ENCODE measurements at places on chromosomes 7 and 10.

DNA sequence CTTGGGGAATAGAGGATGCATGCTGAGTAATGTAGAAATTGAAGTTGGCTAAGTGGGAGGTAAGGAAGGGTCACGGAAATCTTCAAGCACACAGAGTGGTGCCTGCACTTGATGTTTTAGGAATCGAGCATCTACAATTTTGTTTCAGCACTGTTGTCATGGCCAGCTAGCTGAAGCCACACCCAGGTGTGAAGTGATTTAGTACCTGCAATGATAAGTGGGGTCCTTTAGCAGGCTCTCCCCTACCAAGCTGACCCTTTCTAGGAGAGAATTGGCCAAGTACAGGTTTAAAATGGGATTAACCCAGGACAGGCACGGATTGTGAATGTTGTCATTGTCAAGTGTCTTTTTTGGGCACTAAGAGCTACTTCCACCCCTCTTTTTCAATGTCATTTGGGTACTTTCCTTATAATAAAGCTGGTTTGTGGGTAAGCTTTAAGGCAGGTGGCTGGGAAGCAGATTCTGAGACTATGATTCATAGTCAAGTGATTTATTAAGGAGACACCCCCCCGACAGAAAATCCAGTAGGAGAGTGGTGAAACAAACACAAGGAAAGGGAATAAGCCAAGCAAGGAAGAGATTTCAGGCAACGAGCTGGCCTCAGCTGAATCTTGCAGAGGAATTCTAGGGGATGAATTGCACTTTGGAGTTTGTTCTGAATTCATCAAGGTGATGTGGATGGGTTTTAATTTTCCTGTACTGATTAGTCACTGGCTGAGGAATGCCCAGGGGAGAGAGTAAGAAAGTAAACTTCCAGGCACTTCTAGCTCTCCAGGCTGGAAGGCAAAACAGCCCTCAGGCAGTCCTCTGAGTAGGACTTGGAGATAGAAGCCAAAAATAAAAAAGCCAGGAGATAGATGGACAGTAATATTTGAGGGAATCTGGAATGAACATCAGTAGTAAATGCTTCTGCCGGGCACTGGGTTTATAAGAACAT lies 1128.4 kb downstream of the SORCS3 start:
- DNase-seq: no peak

DNA sequence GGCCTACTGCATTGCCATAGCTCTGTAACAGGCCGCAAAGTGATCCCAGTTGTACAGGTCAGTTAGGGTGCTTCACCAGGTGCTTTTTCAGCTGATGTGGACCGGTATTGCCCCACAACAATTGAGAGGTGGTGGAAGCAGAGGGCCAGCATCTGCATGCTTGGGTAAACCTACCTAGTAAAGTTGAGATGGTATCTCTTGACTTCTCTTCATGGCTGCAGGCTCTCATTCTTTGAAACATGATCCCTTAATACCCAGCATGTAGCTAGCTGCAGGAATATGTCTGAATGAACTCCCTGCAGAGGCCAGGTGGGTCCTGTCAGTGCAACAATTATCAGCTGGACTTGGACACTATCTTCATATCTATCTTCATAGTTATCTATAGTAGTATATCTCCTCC lies 60.7 kb upstream of the CCDC6 start:
- no peak for DNase-seq

- DNase-seq: no peak
Measured at GRCh38 chr10:20582041-20582440, 315.1 kb downstream of the NEBL start.

DNA sequence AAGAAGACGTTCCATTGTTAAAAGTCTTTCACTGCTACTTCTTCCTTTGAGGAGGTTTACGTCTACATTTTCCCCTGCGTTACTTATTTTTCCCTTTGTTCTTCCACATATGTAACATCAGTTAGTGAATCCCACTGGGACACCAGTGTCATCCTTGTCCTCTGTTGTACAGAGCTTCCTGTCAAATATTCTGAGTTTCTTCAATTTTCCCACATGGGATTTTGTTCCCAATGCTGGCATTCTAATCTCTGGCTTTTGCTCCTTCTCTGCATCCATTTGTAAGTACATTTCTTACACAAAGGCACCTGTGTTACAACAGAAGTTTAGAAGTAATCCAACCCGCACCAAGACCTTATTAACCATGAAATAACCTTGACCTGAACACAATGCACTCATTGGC lies 627.4 kb upstream of the PFKP start:
- no peak for DNase-seq

DNA sequence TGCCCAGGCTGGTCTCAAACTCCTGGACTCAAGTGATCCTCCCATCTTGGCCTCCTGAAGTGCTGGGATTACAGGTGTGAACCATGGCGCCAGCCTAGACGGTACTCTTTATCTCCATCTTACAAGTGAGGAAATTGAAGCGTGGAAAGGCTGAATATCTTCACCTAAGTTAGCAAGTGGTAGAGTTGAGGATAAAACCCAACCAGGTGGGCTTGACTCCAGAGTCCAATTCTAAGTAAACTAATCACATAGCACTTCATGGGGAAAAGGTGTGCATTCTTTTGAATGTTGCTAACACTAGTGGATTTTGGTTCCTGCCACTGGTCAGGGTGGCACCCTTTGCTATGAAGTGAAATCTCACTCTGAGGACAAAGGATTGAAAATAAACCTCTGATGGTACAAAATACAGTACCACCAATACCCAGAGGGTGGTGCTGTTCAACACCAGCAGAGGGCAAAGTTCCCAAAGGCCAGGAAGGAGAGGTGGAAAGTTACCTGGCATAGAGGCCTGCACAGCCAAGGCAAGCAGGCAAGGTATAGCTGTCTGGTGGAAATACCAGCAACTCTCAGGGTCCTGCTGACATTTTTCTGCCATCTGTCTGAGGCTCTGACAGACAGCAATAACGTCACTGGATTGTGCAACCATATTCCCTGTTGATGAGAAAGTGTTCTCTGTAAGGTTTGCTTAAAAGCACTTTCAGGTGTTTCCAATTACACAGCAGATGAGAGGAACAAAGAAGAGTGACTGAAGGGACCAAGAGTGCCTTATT lies 17.6 kb downstream of the ZDHHC16 start:
- no peak for DNase-seq

DNA sequence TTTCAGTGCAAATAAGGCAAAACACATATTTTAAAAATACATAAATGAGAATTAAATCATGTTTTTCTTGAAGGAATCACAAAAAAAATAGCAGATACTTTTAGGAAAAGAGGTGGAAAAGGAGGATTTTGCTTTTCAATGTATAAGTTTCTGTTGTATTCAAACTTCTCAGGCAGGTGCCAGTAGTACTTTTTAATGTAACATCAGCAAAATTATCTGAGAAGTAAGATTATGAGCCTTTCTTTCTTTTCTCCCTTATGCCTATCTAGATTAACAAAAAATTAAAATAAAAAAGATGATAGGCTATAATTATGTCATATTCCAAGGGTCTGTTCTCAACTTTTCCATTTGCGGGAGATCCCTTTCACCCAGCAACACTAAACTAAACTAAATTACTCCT lies 2.6 kb downstream of the DRGX start:
- no peak for DNase-seq

DNA sequence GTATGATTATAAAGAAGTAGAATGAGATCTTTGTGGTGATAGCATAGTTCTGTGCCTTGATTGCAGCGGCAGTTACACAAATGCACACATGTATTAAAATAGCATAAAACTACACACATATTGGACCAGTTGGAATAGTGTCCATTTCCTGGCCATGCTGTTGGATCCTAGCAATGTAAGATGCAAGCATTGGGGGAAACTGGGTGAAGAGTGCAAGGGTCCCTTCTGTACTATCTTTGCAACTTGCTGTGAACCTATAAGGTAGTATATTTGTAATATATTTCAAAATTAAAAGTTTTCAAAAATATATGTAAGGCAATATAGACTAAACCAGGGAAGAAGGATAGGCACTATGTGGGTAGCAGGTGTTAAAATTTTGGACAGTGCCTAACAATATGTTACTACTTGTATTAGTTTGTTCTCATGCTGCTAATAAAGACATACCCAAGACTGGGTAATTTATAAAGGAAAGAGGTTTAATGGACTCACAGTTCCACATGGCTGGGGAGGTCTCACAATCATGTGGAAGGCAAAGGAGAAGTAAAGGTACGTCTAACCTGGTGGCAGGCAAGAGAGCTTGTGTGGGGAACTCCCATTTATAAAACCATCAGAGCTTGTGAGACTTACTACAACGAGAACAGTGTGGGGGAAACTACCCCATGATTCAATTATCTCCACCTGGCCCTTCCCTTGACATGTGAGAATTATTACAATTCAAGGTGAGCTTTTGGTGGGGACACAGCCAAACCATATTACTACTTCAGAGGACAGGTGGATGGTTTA lies 71.4 kb downstream of the RGS10 start:
- no peak for DNase-seq

GRCh38 chr7:30965883-30966282 lies 2.1 kb downstream of the GHRHR start:
- DNase-seq: no peak

- DNase-seq: no peak
Measured at GRCh38 chr10:58414270-58415041, 29.2 kb downstream of the TFAM start.

DNA sequence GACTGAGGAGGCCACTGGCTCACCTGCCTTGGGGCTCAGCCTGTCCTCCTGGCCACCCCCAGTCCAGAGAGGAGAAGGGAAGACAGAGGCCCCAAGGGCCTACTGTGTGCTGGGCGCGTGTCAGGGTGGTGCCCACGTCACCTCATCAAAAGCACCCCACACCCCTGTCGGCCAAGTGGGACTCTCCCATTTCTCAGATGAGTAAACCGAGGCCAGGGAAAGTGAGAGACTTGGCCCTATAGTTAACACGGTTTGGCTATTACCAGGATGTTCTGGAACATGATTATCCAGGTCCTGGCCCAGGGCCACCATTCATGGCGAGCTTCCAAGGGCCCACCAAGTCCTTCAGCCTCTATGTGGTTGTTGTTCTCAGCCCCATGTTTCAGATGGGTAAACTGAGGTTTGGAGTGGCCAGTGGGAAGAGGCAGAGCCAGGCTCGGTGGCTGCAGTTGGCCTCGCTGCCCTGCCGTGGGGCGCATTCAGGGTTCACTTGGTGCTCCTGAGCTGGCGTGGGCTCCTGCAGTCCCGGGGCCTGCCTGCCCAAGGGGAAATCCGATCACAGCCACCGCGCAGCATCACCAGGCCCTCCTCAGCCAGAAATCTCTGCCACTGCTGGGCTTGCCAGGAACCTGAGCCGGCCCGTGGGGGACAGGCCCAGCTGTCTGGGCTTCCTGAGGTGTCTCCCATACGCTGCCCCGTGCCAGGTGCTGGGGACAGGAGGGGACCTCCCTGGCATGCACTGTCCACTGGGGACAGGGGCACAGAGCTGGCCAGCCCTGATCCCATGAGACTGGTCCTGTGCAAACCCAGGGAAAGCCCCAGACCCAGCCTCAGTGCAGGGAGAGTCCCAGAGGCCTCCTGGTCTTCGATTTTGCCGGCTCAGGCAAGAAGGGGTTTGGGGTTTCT lies 117.7 kb upstream of the TNRC18 start:
- DNase-seq: no peak

DNA sequence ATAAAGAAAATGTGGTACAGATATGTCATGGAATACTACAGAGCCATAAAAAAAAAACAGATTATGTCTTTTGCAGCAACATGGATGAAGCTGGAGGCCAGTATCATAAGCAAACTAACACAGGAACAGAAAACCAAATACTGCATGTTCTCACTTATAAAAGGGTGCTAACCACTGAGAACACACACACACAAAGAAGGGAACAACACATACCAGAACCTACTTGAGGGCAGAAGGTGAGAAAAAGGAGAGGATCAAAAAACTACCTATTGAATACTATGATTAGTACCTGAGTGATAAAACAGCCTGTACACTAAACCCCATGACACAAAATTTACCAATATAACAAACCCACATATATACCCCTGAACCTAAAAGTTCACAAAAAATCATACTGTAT lies 144.6 kb downstream of the TPK1 start:
- DNase-seq: no peak

DNA sequence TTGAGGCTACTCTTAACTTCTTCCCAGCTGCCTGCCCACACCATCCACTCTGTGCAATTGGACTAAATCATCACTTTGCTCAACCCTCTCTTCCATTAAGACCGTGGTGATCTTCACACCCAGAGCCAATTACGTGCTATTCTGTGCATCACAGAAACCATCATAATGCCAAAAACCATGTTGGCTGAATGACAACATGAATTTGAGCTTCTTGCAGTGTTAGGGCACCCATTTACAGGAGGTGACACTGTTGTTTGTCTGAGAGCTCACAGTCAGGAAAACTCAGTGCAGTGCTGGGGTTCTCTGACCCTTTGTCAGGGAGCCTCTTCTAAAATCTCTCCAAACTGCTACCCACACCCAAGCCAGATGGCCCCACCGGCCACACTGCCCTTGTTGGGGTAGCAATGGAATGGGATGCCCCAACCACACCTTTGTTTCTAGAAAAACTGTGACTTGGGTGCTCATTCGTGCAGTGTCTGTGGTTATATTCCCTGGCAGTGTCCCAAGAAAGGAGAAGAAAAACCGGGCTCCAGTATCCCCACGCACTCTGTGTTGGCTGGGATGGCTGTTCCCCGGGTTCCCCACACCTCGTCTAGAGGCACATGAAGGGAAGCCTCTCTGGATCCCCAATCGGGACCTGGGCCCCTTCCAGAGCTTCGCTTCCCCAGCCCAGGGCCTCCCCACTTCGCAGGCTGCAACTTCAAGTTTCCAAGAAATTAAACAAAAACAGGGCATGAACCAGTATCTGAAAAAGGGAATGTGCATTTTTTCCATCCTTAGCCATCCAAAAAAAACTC lies 2.0 kb upstream of the TNS3 start:
- DNase-seq: no peak

- no peak for DNase-seq
Measured at GRCh38 chr10:80513106-80513505, 24.6 kb upstream of the SH2D4B start.

DNA sequence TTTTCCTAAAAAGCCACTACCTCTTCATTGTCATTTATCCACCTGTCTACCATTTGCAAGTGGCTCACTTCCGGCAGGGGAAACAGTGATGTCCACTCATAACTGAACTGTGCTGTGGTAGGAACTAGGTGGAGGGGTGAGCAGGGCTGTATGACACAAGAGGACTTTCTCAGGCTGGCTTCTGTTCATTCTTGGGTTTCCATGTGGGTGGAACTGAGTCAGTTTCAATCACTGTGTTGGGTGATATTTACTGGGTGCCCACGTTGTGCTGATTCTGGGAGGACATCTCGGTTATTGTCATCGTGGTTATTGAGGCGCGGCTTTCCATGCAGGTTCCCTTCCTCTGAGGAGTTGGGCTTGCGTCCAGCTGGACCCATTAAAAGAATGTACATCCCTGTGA lies 38.8 kb downstream of the RAMP3 start:
- no peak for DNase-seq

All from stimulated activated CD8-positive, alpha-beta memory T cell treated with anti-CD3 and anti-CD28 coated beads, Interleukin-2, amount 100 ng/mL, for 1 hour (primary cell).